ENCODE measurements at places on chromosomes 11 and 22. TPM values are rescaled to one million over a fixed set of nuclear protein-coding genes. Genes with fewer than 3 reads are reported as not detected.

Gene MS4A3
- not detected for total RNA-seq

Gene SYCE3
- not detected for total RNA-seq

Gene P2RX6
- 0.64 TPM for total RNA-seq

Gene RAB3IL1
- total RNA-seq = 15.7 TPM

Gene MS4A6E
- not detected for total RNA-seq

Gene ESAM
- 12.0 TPM for total RNA-seq

Gene TENM4
- total RNA-seq = 0.14 TPM

Data from A549 treated with ZK216348 at 1 μM for 4 hours (cell line).